Stimulated activated CD4-positive, alpha-beta T cell treated with anti-CD3 and anti-CD28 coated beads, Interleukin-12 subunit alpha, Interleukin-12 subunit beta, amount 100 ng/mL, for 48 hours (primary cell): ENCODE measurements at places on chromosomes 4 and X.

DNA sequence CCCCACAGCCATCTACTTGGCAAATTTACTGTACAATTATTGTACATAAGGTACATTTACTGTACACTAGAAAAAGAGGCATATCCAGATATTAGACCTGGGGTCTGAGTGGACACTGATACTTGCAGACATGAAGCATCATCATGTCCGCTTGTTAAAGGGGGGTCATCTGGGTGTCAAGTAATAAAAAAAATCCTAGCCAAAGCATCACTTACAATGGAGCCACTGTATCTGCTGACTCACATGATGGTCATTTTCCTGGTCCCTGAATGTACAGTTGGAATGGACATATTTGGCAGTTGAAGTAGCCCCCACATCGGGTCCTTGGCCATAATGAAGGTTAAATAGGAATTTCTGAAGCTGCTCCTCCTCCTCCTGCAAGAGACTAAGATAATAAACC lies 228.8 kb downstream of the THOC2 start:
- no peak for DNase-seq

DNA sequence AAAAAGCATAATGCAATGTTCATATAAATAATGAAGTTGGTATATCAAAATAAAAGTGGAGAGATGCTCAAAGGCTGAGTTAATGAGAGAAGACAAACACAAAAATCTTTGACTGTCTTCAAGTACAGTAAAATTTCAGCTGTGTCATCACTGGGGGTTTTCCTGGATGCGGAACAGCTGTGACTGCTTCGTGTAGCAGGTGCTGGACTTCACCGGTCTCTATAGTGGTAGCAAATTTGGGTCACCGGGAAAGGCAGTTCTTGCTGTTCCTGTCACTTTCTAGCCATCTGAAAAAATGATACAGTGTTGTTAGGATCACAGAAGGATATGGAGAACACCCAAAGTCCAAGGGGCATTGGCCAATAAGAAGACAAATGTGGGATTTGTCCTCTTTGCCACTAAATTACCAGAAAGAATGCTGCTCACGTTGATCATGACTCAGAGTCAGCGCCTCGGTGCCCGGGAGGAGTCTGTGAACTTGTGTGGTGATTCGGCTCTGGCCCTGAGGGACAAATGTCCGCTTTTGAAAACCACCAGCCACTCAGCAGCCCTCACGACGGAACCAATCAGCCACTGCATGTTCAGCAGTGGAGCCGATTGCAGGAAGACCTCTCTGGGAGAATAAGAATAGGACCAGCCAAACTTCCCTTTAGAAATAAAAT lies 230.1 kb upstream of the FAT1 start:
- DNase-seq: no peak

- no peak for DNase-seq
Observed at GRCh38 chr4:16023776-16024408, 59.9 kb downstream of the PROM1 start.

DNA sequence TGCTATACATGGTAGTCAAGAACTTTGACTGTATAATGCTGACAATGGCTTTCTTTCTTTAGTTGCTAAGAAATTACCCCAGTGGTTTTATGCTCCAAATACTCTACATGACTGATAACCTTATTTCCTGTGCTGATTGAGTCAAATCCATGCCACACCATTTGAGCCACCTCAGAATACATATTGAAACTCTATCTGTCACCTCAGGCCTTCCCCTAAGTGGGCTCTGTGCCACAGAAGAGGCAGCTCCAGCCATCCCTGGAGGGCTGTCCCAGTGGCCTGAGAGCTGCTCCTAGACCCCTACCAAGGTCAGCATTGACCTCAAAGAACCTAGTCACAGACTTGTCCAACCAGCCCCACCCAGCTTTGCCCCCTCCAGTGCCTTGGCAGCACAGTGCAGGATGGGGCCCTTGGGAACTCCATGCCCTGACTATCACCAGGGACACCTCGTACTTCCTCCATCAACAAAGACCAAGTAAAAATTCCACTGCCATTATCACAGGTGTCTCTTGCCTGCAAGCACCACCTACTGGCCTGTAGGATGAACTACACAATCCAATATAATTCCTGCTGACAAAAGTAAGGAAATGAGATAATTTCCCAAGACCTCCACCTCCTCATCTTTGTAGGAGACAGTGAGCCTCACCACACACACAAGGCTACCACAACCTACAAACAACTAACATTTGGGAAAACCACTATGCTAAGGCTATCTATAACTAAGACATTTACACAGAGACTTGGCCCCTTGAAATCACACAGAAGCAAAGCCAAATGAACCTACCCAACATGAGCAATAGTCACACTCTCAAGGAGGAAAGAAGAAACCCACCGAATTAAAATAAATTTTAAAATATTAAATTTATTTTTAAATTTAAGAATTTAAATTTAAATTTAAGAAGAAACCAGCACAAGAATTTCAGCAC lies 239.9 kb downstream of the NKX6-1 start:
- DNase-seq: no peak
